ENCODE measurements at places on chromosomes 1 and 21. TPM values are rescaled to one million over a fixed set of nuclear protein-coding genes. Genes with fewer than 3 reads are reported as not detected.

The CYP4Z1 gene
- not detected for total RNA-seq

The ECM1 gene
- 49.0 TPM for total RNA-seq

The CLDN17 gene
- total RNA-seq = not detected

The FAM72C gene
- total RNA-seq = 1.7 TPM

The KCNK2 gene
- total RNA-seq = 4.0 TPM

The GABPA gene
- 12.3 TPM for total RNA-seq

The MYCL gene
- under 0.01 TPM for total RNA-seq

The OPRD1 gene
- not detected for total RNA-seq

The NAXE gene
- 147 TPM for total RNA-seq

The PEAR1 gene
- total RNA-seq = not detected

The TMEM61 gene
- total RNA-seq = not detected

The OR10K2 gene
- total RNA-seq = not detected

The S100A2 gene
- total RNA-seq = 0.34 TPM

The PTAFR gene
- not detected for total RNA-seq

The TIPRL gene
- total RNA-seq = 60.0 TPM

The RGS4 gene
- 1.4 TPM for total RNA-seq

The PROK1 gene
- not detected for total RNA-seq

The TDRD5 gene
- not detected for total RNA-seq

The C1orf105 gene
- total RNA-seq = not detected

The NOTCH2 gene
- 57.7 TPM for total RNA-seq

The F13B gene
- total RNA-seq = not detected

The HMGCL gene
- total RNA-seq = 27.9 TPM

The MIXL1 gene
- under 0.01 TPM for total RNA-seq

The PADI2 gene
- 0.36 TPM for total RNA-seq

The SELENBP1 gene
- total RNA-seq = 62.5 TPM

The GBP1 gene
- total RNA-seq = 51.3 TPM
